ENCODE measurements at places on chromosomes 7 and 10.
A peak's percentile ranks its signal among the peaks of the same experiment; 100 is the strongest.

DNA sequence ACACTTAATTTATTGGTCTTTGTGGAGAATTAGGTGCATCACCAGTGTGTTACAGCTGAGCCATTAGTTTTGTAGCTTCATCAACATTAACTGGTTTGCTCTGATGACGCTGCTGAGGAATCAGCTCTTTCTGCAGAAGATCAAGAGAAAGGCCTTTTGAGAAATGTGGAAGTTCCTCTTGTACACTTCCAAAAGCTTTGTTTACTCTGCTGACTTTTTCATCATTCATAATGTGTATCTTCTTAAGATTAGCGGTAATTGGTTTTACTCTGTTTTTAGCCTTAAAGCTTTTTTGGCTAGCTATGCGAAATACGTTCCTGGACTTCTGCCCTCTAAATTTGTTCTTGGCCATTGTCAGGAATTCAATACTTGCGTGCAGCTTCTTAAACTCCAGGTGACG, 8.2 kb upstream of the PHYH start:
- H3K4me3 ChIP-seq: no peak overlapping the region
- H3K36me3 ChIP-seq: no peaks in the 10 kb centered on the region
- H3K27me3 ChIP-seq: no peaks in the 10 kb centered on the region

- H3K4me3 ChIP-seq: no peak overlapping the region
- peak overlapping the region; percentile 33 for H3K27ac ChIP-seq
- no peaks in the 10 kb centered on the region for H3K27me3 ChIP-seq
- H3K36me3 ChIP-seq: no peaks in the 10 kb centered on the region
- peaks cover 17% of the 10 kb centered on the region for H3K4me1 ChIP-seq
- no peak for DNase-seq
Observed at GRCh38 chr7:134474828-134475227, 15.9 kb upstream of the AKR1B1 start.

DNA sequence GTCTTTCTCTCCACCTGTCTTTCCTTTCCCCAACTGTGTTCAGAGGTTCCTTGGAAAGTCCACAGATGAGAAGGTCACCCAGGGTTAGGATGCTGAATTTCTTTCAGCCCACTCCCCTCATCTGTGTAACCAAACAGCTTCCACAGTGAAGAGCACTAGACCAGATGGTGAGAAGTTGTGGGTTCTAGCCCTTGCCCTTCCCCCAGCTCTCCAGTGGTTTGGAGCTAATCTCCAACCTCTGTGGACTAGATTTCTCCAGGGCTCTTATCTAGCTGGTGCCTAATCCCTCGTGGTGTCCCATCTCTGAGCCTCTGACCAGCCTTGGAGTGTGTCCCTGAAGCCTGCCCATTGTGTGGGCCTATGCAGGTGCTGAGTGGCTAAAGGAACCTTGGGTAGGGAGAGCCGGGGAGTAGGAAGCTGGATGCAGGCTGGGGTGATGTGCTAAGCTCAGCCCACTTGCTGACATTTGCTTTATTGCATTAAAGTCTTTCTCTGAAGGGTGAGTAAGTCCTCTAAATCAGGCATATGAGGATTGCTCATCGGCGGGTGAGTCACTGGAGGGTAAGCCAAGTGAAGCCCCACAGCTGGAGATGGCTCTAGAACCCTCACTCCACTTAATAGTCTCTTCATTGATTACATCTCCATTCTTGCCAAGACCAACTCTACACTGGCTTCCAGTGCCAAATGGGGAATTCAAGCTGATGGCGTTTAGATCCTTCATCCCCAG, 14.9 kb downstream of the DUSP5 start:
- H3K4me1 ChIP-seq: peaks cover 21% of the 10 kb centered on the region
- no peaks in the 10 kb centered on the region for H3K27me3 ChIP-seq
- peak overlapping the region; percentile 58 for H3K27ac ChIP-seq
- no peak overlapping the region for H3K4me3 ChIP-seq
- no peak for DNase-seq

DNA sequence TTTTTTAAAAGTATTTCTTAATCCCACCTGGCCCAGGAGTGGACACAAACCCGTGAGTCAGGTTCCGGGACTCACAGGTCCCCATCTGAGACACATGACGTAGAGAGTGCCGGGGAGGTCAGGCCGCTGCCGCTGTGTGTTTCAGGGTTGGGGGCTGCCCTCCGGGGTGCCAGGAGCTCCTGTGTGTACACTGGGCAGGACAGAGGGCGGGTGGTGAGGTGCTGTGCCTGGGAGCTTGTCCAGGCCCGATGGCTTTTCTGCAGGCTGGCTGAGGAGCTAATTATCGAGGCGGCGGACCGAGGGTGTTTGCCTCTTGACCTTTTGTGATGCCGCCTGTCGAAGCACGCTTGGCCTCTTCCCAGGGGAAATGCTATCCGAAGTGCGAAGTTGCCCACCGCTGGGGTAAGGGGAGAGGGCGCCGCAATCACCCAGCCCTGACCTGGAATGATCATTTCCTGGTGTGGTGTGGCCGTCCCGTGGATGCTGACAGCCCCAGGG, 42.1 kb downstream of the FOXL3 start:
- no peaks in the 10 kb centered on the region for H3K36me3 ChIP-seq
- H3K4me3 ChIP-seq: no peak overlapping the region
- H3K4me1 ChIP-seq: peaks cover 4% of the 10 kb centered on the region
- H3K27ac ChIP-seq: no peak overlapping the region
- no peaks in the 10 kb centered on the region for H3K27me3 ChIP-seq
- DNase-seq: peak; percentile 52

GRCh38 chr10:61798713-61799112, 102.8 kb upstream of the ARID5B start:
- no peak for DNase-seq
- no peaks in the 10 kb centered on the region for H3K36me3 ChIP-seq
- H3K4me1 ChIP-seq: no peaks in the 10 kb centered on the region
- H3K4me3 ChIP-seq: no peak overlapping the region
- H3K27me3 ChIP-seq: no peaks in the 10 kb centered on the region

GRCh38 chr7:110442381-110442837, 648.5 kb upstream of the LRRN3 start:
- no peaks in the 10 kb centered on the region for H3K36me3 ChIP-seq
- H3K27ac ChIP-seq: no peak overlapping the region
- no peaks in the 10 kb centered on the region for H3K27me3 ChIP-seq
- no peaks in the 10 kb centered on the region for H3K4me1 ChIP-seq

DNA sequence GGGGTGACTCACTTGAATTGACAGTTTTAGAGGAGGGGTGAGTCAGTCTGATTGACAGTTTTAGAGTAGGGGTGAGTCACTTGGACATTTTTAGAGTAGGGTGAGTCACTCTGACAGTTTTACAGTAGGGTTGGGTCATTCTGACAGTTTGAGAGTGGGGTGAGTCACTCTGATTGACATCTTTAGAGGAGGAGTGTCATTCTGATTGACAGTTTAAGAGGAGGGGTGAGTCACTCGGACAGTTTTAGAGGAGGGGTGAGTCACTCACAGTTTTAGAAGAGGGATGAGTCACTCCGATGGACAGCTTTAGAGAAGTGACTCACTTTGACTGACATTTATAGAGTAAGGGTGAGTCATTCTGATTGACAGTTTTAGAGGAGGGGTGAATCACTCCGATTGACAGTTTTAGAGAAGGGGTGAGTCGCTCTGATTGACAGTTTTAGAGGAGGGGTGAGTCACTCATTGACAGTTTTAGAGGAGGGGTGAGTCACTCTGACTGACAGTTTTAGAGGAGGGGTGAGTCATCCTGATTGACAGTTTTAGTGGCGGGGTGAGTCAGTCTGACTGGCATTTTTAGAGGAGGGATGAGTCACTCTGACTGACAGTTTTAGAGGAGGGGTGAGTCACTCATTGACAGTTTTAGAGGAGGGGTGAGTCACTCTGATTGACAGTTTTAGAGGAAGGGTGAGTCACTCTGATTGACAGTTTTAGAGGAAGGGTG, 595.9 kb downstream of the DNAJB6 start:
- DNase-seq: no peak
- no peak overlapping the region for H3K4me3 ChIP-seq
- no peaks in the 10 kb centered on the region for H3K27me3 ChIP-seq
- H3K27ac ChIP-seq: no peak overlapping the region
- H3K4me1 ChIP-seq: no peaks in the 10 kb centered on the region

- H3K4me1 ChIP-seq: no peaks in the 10 kb centered on the region
- H3K4me3 ChIP-seq: no peak overlapping the region
- no peaks in the 10 kb centered on the region for H3K36me3 ChIP-seq
Observed at GRCh38 chr7:37065779-37066271, 341.5 kb upstream of the AOAH start.

GRCh38 chr7:43110791-43111535, 1.5 kb upstream of the HECW1 start:
- H3K36me3 ChIP-seq: no peaks in the 10 kb centered on the region
- no peak overlapping the region for H3K27ac ChIP-seq
- H3K27me3 ChIP-seq: peaks cover 72% of the 10 kb centered on the region
- DNase-seq: no peak

DNA sequence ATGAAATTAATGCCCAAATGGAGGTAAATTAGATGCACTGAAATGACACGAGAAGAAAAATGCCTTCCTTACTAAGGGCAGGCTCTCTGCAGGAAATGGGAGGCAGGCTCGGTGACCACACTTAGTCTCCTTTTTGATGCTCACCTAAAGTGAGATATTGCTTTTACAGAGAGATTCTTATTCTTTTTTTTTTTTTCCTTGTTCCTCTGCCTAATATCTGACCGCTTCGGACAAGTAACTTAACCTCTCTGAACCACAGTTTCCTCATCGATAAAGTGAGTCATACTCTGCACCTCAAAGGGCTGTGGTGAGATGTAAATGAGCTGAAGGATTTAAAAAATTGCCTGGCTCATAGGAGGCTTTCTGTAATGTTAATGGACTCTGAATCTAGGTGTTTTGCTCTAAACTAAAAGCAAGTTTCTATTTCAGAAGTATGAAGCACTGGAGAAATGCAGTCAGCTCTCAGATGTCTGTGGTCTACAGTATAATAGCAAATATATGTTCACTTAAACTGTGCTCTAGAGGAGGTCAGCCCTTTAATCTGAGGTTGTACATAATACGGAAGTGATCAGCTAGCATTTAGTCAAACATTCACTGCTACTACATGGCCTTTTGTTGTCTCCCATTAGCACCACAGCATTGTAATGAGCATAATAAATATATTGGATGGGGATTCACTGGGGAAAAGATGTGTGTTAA, 23.2 kb downstream of the NKX2-3 start:
- H3K27me3 ChIP-seq: peaks cover 4% of the 10 kb centered on the region
- no peaks in the 10 kb centered on the region for H3K36me3 ChIP-seq
- no peak for DNase-seq
- H3K27ac ChIP-seq: no peak overlapping the region
- H3K4me3 ChIP-seq: no peak overlapping the region

GRCh38 chr7:25895792-25896171, 256.2 kb upstream of the NFE2L3 start:
- H3K27ac ChIP-seq: no peak overlapping the region
- H3K4me1 ChIP-seq: peaks cover 6% of the 10 kb centered on the region
- no peaks in the 10 kb centered on the region for H3K36me3 ChIP-seq
- no peak for DNase-seq
- no peaks in the 10 kb centered on the region for H3K27me3 ChIP-seq

Data from RWPE2 (cell line).